ENCODE measurements at places on chromosomes 6 and 20.
A peak's percentile ranks its signal among the peaks of the same experiment; 100 is the strongest.

DNA sequence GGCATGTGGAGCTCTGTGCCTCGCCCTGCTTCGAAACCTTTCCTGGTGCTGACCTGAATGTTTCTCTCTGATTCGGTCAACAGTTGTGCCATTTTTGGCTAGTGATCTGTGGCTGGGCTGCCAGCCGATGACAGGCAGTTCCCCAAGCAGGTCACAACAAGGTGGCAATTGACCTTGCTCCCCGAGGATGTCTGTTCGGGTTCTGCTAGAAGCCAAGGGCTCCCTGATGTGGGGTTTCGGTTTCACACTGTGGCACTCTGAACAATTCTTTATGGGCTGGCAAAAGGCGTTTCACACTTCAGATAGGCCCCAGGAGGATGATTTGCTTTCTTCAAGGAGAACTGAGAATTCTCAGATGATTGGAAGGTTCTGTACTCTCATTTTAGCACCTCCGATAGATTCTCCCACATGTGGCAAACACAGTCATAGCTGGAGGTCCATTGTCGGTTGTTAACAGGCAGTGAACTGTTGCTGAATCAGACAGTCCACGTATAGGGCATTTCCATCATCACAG lies 135.6 kb downstream of the SLC24A3 start:
- no peak for DNase-seq

DNA sequence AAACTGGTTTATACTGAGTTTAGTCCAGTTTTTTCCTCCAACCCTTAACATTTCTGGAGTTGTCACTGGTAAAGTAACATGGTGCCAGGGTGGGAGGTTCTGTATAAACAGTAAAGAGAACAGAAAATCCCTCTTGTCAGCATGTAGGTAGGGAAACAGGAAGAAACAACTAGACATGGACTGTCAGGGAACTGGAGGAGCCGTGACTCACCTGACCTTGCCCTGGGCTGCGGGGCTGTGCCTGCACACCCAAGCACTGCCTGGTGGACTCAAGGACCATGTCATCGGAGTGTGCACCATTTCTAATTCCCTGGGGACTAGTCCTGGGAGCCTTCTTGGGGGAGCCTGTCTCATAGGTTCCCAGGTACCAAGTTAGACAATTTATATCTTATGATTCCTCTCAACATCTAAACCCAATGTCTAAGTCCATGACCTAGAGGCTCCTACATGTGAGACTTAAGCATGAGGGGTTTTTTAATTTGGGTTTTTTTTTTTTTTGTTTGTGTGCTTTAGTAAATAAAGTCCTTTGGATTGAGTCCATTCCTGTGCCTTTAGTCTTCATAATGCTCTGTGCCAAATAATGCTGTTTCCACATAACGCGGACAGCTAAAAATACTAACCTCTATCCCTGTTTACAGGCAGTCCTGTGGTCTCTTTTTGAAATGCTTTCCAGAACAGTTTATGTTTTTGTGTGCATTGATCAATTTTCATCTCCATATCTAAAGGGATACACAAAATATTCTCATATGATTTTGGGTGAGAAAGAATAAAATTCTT lies 136.9 kb upstream of the SUPT3H start:
- DNase-seq = no peak

- DNase-seq = no peak
Observed at GRCh38 chr20:4959592-4959991, 41.7 kb downstream of the SLC23A2 start.

GRCh38 chr20:2401527-2401926 lies 20.8 kb downstream of the TGM6 start:
- no peak for DNase-seq

DNA sequence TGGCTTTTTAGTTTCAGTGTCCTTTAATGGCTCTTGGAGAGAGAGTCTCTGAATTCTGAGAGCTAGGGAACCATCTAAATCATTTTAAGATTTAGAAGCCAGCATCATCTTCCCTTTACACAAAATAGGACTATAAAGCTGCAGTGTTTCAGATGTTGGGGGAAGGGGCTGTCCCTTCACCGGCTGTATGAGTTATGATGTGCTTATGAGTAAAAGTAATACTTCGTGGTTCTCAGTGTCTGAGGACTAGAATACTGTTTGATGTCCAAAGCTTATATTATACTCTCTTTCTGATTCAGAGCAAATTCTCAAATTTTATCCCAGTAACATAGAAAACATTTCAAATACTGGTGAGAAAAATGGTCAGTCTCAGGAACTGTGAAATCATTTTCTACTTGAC lies 63.5 kb upstream of the FAM8A1 start:
- DNase-seq = no peak

DNA sequence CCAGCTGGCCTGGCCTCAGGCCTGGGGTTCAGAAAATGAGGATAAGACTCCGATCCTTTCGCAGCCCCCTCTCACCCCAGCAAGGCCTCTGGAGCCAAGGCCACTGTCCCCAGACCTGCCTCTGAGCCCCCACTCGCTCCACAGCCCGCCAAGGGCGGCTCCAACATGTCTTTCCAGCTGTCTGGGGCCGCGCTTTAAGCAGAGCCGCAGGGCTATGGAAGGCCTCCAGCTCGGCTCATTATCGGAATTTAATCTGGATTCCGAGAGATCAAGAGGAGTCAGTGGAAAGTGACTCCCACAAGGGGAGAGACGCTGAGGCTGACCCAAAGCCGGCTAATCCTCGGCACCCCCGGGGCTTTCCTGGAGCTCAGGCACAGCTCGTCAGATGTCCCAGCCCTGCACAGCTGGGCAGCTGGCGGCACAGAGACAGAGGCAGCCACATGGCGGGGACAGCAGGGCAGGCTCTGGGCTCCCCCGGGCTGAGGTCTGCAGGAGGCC lies 41.8 kb downstream of the BMP7 start:
- DNase-seq = no peak

- no peak for DNase-seq
Observed at GRCh38 chr6:132715881-132716637, 2.2 kb upstream of the VNN1 start.

DNA sequence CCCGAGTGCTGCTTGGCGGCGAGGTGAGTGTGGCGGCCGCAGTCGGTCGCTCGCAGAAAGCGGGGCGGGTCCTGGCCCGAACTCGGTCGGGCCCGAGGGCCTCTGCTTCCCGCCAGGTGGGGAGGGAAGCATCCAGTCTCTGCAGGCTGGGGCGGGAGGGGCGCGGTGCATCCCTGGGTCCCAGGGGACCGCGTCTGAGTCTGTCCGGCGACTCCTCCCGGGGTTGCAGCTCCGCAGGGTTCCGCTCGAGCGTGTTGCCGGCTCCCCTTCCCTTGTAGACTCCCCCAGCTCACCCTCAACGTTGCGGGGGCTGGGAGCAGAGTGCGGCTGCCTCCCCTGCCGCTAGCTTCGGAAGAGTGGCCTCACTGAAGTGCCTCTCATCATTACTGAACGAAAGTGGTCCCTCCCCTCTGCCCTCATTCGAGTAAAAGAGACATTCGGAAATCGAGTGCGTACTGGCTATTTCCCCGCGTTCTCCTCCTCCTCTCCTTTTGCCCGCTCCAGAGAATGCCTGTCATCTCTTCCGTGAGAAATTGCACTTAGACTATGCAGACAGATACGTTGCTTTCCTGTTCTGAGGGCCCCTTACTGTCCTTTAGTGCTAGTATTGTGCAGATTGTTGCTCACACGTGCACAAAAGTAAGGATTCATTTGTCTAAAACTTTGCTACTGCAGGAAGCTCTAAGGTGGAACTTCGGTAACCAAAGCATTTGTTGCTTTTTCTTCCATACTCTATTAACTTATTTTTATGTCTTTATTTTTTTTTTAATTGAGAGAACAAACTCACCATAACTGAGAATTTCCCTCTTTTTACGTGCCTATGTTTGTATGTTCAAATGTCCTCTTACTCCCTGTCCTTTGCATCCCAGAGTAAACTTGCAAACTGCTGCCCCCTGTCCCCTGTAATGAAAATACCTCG lies 751 bp downstream of the MAP3K4 start:
- DNase-seq = peak; percentile 74

- DNase-seq = no peak
Observed at GRCh38 chr6:39806278-39806677, 14.1 kb downstream of the DAAM2 start.

- no peak for DNase-seq
Observed at GRCh38 chr6:16475494-16475781, 237.1 kb downstream of the GMPR start.

DNA sequence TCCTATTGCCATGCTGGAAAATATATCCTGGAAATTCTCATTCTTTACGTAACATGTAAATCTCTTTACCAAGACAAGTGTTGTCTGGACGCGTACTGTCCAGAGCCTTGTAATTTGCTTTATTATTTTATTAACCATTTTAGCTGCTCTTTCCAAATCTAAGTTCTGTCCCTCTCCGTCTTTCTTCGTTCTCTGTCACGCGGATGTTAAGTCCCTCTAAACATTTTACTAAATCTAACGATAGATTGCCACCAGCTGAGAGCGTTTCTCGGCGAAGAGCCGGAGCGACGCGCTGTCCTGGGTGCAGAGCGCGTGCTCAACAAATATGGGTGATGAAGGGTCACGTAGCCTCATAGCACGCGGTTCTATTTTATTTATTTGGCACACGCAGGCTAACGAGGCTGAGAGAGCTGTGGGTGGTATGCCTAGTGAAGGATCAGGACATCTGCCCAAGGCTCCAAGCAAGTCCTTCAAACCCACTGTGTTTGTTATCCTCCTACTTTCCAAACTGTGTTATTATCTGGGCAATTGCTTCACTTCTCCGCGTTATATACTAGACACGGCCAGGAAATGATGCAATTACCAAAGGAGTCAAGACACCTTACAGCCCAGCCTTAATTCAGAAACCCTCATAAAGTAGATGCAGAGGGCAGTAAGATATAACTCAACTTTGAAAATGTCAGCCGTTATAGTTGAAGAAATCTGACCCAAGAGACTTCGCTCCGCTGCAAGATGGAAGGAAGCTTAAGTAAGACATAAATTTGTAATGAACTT lies 10.0 kb upstream of the NCOA7 start:
- DNase-seq = peak; percentile 83

GRCh38 chr6:6057442-6058053 lies 50.8 kb upstream of the NRN1 start:
- DNase-seq = peak; percentile 58

- peak; percentile 18 for DNase-seq
Observed at GRCh38 chr20:20396794-20397193, 28.9 kb downstream of the INSM1 start.

DNA sequence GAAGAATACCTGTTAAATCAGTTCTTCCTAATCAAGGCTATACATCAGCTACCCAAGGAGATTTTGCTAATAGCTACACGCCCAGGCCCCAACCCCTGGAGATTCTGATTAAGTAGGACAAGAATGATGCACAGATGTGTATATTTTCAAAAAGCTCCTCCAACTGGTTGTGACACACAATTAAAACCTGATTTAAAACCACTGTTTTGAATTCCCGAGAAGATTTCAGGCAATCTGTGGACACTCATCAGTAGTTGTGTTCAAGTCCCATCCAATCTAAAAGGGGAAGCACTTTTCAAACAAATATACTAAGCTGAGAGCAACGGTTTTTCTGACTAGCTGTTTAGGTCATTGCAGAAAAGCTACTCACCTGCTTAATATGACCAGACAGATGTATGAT lies 118.9 kb upstream of the NHSL1 start:
- DNase-seq = no peak

DNA sequence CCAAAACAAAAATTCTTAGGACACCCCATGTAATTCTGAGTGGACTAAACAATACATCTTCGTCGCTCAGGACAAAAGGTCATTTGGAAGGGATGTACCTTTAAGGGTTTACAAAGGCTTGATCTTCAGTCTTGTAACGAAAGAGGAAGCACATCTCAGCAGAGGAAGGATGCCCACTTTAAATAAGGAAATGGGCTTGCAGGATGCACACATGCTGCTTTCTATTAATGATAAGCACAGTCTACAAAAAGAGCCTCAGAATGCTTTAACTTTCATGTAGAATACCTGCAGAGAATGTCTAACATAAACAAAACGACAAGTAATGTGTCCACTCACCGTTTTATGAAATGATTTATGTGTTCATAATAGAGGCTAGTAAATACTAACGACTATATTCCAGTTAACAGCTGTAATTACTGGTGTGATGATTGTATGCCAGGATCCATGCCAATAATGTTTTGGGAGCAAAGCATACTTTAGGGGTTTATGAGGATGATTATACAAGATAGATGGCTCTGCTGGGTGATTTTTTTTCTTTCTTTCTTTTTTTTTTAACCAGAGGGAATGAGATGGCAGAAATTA lies 216.9 kb downstream of the GMDS start:
- peak; percentile 53 for DNase-seq

- no peak for DNase-seq
Observed at GRCh38 chr6:164477101-164477500, 832.3 kb downstream of the C6orf118 start.

- no peak for DNase-seq
Observed at GRCh38 chr6:101595276-101595675, 201.8 kb downstream of the GRIK2 start.

GRCh38 chr20:62413025-62413570 lies 6.0 kb upstream of the CABLES2 start:
- DNase-seq = no peak

DNA sequence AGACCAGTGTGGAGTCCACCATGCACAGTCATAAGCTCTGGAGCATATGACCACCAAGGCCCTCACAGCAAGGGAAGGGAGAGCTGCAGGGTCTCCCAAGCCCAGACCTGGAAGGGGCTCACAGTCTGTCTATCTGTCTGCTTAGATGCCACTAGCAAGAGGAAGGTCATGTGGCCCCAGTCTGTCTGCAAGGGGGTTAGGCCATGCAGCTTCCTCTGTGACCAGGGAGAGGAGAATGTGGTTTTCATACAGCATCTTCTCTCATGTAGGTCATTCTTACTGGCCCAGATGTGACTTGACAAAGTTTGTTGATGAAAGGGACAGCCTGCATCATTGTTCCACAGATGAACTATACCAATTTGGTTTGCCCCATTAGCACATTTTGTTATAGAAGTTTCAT lies 260.8 kb downstream of the FARS2 start:
- no peak for DNase-seq

- peak; percentile 47 for DNase-seq
Observed at GRCh38 chr6:4522453-4522852, 253.8 kb upstream of the CDYL start.

DNA sequence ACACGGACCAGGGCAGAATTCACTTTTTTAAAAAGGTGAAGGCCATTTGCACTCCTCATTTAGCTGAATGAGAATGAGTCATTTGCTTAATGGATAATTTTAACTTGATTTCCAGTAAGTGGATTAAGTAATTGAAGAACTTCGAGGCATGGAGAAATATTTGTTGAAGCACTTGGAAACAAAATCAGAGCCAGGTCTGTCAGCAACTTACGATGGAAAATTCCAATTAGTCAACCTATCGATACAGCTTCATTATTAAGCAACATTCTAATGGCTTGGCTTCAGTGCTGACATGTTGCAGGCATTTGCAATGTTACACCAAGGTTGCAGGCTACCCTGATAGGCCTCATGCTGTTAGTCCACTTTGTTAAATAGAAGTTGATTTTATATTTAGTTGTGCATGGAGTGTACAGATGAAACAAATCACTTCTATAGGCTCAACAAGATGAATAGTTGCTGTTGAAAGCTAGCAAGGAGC lies 423.5 kb upstream of the SLC35B3 start:
- DNase-seq = no peak

GRCh38 chr6:147497472-147497871 lies 11.0 kb upstream of the SAMD5 start:
- DNase-seq = no peak

Measured in SHP77 (cell line).